ENCODE measurements at places on chromosomes 3 and 15.
A peak's percentile ranks its signal among the peaks of the same experiment; 100 is the strongest.

- no peak for DNase-seq
These were observed 89.0 kb upstream of the FNDC3B start for GRCh38 chr3:171950373-171950772.

GRCh38 chr3:18049096-18049495 is 306.7 kb upstream of the TBC1D5 start:
- no peak for DNase-seq

DNA sequence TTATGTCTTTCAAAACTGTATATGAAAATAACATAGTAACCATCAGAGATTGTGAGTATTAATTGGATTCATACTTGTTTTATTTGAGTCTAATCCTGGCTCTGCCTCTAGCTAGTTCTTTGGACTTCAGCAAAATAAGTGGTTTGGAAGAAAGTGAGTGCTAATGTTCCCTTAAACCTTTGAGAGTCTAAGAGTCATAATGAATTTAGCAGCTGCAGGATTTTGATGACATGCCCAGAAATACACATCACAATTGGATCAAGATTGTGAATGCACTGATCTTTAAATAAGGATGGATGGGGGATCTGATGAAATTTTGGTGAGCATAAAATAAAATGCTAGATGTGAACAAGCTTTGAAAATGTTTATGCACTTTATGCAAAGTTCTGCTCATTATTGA is 79.9 kb upstream of the FAM98B start:
- DNase-seq: no peak

DNA sequence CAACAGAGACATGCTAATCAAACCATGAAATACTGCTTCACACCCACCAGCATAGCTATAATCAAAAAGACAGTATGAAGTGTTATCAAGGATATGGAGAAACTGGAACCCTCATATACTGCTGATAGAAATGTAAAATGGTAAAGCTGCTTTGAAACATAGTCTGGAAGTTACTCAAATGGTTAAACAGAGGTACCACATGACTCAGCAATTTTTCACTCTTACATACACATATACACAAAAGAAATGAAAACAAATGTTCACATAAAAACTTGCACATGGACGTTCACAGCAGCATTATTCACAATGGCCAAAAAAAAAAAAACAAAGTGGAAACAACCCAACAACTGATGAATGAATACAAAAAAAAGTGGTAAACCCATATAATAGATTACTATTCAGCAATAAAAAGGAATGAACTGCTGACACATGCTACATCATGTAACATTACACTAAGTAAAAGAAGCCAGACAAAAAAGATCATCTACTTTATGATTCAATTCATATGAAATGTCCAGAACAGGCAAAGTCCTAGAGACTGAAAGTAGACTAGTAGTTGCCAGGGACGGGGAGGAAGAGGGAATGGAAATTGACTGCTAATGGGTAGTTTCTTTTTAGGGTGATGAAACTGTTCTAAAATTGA is 23.2 kb downstream of the ZNF148 start:
- no peak for DNase-seq

- DNase-seq: peak; percentile 13
These were observed 59.1 kb downstream of the TRIM42 start for GRCh38 chr3:140736863-140737460.

DNA sequence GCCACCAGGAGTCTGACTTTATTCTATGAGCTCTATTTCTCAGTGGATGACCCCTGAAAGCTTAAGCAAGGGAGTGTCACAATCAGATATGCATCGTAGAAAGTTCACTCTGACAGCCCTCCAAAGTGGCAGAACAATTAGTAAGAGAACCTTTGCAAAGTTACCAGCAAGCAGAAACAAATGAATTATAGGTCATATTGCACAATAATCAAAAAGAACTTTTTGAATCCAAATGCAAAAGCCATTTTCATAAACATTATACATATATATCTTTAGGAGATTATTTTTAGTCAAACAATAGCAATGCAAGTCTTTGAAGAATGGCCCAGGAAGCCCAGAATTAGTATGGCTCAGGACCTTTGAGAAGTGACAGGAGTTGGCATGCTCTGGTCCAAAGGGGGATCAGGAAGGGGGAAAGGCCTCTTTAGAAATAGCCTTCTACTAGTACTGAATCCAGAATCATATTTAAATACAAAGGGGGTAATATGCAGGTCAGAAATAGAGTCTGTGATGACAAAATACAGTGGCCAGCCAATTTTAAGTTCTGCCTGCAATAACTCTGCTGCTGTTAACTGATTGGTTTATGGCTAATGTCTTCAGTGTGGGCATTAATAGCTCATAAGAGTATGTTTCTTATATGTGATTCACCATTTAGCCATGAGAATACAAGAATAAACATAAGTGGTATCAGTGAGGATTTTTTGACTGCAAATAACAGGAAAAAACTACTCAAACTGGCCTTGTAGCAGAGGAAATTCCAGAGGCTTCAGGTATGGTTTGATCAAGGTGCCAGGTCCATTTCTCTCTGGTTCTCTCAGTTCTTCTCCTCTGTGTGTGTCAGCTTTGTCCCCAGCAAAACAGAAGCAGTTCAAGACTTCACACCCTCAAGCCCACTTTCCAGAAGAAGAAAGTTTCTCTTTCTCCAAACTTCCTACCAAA is 17.0 kb upstream of the ITGB5 start:
- DNase-seq: no peak

- no peak for DNase-seq
These were observed 67.4 kb downstream of the ATP13A5 start for GRCh38 chr3:193310914-193311723.

GRCh38 chr15:57777003-57777402 is 70.5 kb downstream of the POLR2M start:
- DNase-seq: no peak

- no peak for DNase-seq
These were observed 8.3 kb upstream of the SLC12A8 start for GRCh38 chr3:125220727-125221429.

GRCh38 chr3:159887168-159887567 is 101.5 kb upstream of the IL12A start:
- no peak for DNase-seq

DNA sequence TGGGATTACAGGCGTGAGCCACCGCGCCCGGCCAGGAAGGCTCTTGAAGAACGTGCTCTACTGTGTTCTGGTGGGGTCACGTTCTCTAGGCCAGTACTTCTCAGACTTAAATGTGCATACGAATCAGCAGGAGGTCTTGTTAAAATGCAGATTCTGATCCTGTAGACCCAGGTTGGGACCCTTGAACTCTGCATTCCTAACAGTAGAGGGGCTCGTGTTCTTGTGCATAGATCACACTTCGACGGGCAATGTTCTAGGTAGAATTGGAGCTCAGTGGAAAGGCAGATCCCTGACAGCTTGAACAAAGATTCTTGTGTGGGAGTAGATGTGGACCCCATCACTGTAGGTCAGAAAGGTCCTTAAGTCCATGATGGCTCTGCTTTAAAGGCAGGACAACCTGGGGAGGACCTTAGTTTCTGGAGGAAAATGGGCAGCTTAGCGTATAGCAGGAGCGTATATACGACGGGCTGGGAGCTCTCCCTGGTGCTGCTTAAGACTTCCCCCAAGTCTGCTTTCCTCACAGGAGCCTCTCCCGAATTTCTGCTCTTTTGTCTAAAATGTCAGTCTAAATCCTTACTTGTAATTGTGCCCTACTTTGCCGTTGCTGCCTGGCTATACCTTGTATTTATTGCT is 16.9 kb upstream of the FAM81A start:
- DNase-seq: no peak

DNA sequence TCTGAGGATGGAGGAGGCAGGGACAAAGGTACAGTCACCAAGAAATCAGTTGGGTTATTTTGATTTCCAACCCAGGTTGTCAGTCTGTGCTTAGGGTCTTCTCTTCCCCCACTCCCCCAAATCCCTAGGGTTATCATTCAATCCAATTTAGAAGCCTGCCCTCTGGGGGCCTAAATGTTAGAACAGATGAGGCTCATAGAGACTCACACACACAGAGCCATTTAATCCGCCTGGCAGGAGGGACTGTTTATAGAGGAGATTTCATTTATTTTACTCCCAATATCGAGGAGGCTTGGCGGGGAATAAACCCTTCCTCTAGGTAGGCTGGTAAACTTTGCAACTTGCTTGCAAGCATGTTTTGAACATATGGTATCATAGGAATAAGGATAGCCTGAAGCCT is 52.8 kb downstream of the RHCG start:
- no peak for DNase-seq

DNA sequence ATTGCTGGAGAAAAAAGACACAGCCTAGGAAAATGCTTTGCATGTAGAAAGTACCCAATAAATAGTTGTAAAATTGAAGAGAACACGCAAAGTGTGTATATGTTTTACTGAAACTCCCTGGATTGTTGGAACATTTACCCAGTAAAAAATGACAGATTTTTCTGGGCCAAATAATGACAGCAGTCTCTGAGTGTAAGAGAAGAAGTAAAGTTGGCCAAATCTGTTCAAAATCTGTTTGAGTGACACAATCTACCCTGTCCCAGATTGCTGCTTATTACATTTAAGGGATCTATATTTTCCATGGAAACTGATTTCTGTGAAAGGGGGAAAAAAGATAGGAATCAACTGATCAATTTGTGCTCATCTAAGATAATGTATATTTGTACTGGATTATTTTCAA is 267.9 kb downstream of the TUSC7 start:
- no peak for DNase-seq

- no peak for DNase-seq
These were observed 59.9 kb upstream of the KLF13 start for GRCh38 chr15:31266712-31267111.

GRCh38 chr15:43276563-43277200 is 10.0 kb upstream of the TGM5 start:
- no peak for DNase-seq

GRCh38 chr3:189838291-189838690 is 207.1 kb downstream of the TP63 start:
- no peak for DNase-seq

- no peak for DNase-seq
These were observed 33.5 kb downstream of the TGFBR2 start for GRCh38 chr3:30639937-30640336.

GRCh38 chr3:59935025-59935424 is 885.2 kb upstream of the CFAP20DC start:
- no peak for DNase-seq

GRCh38 chr3:77464111-77464688 is 424.3 kb downstream of the ROBO2 start:
- no peak for DNase-seq

- peak; percentile 36 for DNase-seq
These were observed 6.9 kb downstream of the ISL2 start for GRCh38 chr15:76343313-76343996.

DNA sequence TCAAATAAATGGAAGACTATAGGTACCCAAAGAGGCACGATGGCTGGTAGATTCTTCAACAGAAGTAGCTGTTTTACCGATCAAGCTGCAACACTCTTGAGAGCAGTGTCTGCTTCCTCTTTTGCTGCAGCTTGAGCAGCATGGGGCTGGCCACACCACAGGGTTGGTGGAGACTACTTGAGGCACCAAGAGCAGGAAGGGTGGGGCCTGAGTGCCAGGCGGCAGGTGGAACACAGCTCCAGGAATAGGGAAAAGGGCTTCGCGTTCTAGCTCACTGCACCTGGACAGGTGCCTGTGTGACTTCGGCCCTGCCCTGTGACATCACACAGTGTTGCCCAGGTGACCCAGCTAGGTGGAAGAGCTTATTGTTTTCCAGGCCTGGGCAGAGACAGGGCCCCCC is at the start of gene CCDC33:
TSS of gene CCDC33 (plus strand) at position 365 of the 400 bp plus-strand sequence. CDS start 394 bp downstream, outside the sequence.
- no peak for DNase-seq

DNA sequence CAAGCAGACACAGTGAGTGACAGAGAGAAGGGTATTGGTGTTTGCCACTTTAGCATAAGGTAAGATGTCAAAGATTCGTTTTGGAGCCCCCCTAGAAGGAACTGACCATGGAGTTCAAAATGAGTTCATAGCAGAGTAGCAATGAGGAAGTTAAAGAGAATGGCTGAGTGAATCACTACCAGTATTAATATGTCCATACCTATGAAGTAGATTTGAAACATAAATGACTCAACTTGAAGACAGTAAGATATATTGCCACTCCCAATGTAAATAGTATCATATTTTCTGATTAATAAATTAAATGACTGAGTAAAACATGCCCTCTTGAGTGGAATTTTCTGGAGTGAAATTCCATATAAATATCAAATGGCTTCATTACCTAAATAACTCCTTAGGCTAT is 675.1 kb downstream of the NLGN1 start:
- DNase-seq: no peak

- no peak for DNase-seq
These were observed 23.5 kb downstream of the MYH15 start for GRCh38 chr3:108486941-108487340.

- no peak for DNase-seq
These were observed 250.1 kb downstream of the TLE3 start for GRCh38 chr15:69847625-69848024.

DNA sequence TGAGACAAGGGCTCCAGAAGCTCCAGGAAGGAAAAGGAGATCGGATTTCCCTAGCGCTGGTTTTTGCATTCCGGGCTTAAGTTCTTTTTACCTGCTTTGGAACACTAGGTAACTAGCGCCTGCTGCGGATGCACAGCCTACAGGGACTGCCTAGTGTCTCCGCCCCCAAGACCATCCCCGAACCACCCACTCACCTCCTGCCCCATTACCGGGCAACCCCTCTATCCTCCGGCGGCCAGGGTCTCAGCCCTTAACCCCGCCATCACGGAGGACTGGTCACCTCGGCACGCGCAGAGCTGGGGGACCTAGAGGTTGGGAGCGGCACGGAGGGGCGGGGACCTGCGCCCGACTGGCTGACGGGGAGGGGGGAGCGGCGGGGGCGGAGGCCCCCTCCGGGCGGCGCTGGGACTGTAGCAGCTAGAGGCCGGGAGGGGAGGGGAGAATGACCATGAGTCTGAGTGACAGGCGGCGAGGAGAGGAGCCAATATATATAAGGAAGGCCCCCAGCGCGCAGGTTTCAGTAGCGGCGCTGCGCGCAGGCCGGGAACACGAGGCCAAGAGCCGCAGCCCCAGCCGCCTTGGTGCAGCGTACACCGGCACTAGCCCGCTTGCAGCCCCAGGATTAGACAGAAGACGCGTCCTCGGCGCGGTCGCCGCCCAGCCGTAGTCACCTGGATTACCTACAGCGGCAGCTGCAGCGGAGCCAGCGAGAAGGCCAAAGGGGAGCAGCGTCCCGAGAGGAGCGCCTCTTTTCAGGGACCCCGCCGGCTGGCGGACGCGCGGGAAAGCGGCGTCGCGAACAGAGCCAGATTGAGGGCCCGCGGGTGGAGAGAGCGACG is at the start of gene DLL4:
TSS of gene DLL4 (plus strand) at position 520 of the 839 bp plus-strand sequence. CDS start 329 bp downstream, outside the sequence.
- peak; percentile 85 for DNase-seq

DNA sequence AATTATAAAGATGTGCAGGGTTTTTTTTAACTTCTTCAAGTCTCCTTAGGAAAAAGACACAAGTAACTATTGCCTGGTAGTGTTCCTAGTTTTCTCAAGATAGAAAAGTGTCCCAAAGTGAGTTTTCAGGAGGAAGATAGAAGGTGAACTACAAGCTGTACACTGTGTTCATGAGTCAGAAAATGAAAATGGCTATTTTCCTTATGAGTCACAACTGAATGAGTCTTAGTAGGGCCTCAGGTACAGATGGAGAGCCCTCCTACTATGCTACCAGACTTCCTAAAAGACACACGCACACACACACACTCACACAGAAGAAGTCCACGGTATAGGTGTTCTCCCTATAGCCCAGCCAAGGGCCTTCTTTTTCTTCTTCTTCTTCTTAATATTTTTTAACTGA is 3.1 kb downstream of the MYO1E start:
- DNase-seq: no peak
